ENCODE measurements at places on chromosomes 7 and 10. TPM values are rescaled to one million over a fixed set of nuclear protein-coding genes. Genes with fewer than 3 reads are reported as not detected.

Gene NKX2-3
- total RNA-seq, result not detected

Gene CPA1
- total RNA-seq, result not detected

Gene OR13A1
- not detected for total RNA-seq

Gene TMEM178B
- total RNA-seq, result not detected

Gene ZNF503
- 0.11 TPM for total RNA-seq

Gene HOXA2
- total RNA-seq, result not detected

Gene NME8
- not detected for total RNA-seq

Gene PNLIP
- total RNA-seq, result not detected

Gene GARIN1A
- total RNA-seq, result 3.6 TPM

Gene GPR141
- not detected for total RNA-seq

Gene GBX1
- not detected for total RNA-seq

Gene MYOF
- total RNA-seq, result not detected

Gene AP1S1
- 8.0 TPM for total RNA-seq

Gene AEBP1
- 38.5 TPM for total RNA-seq

Gene PRRT4
- 0.96 TPM for total RNA-seq

Gene HOXA4
- total RNA-seq, result 0.31 TPM
